ENCODE measurements at places on chromosomes 5 and 9.

- no peak for DNase-seq
Observed at GRCh38 chr9:91150998-91151717, 210.6 kb downstream of the AUH start.

DNA sequence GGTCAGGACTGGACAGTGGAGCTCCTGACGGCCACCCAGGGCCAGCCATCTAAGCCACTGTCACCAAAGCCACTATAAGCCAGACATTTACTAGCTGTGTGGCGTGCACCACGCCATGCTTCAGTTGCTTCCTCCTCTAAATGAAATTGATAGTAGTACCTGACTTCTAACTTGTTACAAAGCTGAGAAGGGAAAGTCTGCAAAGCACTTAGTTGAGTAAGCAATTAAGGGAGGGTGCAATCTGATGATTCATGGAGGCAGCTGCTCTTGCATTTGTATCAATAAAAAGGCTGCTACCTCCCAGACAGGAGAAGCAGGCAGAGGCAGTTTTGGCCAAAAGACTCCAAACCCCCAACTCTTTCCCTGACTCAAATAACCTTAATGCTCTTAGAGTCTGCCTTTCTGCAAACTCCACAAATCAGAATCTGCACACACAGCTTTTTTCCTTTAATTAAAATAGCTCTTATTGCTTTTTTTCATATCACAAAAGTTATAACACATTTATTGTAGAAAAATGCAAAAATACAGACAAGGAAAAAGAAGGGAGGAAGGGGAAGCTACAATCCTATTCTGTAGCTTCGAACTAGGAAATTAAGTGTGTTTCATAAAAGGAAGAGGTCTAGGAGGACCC, 19.3 kb upstream of the RAPGEF1 start:
- DNase-seq: no peak

DNA sequence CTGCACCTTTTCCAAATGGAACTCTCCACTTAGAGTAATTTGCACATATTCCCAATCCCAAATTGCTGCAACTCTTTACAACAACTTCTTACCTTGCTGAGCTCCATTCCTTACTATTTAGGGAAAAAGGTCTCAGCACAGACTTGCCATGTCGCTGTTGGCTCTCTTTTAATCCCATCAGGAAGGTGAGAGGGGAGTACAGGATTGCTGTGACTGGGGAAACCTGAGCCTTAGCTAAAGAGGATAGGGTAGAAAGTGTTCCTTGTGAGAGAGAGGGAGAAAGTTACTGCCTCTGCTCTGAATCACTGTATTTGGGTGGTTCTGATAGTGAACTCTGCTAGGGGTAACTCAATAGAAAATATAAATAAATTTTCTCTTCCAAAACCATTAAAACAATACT, 43.7 kb upstream of the GABRA1 start:
- DNase-seq: no peak

GRCh38 chr9:93458712-93459111, 5.3 kb upstream of the FAM120AOS start:
- DNase-seq: no peak

DNA sequence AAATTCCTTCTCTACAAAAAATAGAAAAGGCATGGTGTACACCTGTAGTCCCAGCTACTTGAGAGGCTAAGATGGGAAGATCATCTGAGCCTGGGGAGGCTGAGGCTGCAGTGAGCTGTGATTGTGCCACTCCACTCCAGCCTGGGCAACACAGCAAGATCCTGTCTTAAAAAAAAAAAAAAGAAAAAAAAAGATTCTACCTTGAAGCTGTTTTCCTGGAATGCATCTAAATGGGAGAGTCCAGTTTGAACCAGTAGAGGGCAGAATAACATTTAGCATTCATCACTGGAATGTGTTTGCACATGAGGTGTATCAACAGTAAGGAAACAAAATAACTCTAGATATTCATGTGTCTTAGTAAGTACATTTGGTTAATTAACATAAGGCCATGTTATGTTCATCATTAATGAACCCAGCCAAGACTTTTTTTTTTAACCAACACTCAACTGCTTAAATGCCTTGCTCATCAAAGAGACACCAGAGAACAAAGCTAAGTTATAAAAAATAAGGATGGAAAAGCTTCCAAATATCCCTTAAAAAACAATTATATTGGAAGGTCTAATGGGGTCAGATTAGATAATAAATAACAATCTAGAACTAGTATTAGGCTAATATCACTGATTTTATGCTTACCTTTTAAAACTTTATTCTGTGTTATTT, 16.1 kb downstream of the IFNE start:
- DNase-seq: no peak

- DNase-seq: no peak
Observed at GRCh38 chr5:74408150-74409043, 232.1 kb downstream of the ENC1 start.

DNA sequence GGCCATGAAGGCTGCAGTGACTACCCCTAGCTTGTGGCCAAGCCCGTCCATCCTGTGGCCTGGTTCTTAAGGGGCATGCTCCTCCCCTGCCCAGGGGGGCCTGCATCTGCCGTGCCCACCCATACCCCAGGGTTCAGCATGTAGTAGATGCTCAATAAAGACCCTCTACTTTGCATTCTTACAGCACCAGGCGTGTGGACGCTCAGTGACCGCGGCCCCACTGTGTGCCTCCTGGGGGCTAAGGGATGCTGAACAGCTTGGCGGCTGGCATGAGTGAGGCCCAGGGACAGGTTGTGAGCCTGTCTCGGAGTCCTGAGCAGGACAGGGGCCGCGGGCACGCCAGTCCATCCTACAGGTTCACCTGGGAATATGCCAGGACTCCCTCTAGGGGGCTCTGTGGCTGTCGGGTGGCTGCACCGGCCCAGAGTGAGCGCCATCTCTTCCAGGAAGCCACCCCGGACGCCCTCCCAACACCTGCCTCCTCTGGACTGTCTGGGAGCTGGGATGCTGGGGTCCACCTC, 9.1 kb downstream of the NOTCH1 start:
- DNase-seq: no peak

DNA sequence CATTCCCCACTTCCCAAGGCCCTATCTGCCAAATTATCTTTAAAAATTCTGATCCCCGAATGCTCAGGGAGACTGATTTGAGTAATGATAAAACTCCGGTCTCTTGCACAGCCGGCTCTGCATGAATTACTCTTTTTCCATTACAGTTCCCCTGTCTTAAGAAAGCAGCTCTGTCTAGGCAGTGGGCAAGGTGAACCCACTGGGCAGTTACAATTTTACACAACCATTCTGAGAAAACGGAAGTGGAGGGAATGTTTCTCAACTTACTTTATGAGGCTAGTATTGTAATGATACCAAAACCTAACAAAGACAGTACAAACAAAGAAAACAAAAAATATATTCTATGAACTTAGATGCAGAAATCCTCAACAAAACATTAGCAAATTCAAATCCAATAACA, 100.0 kb downstream of the MCTP1 start:
- DNase-seq: no peak

GRCh38 chr5:118593003-118593328, 395.4 kb downstream of the DTWD2 start:
- no peak for DNase-seq

- no peak for DNase-seq
Observed at GRCh38 chr9:38708759-38709158, 11.2 kb downstream of the FAM240B start.

GRCh38 chr5:119270121-119270565, 85.7 kb upstream of the TNFAIP8 start:
- no peak for DNase-seq

GRCh38 chr5:122701640-122702523, 73.0 kb upstream of the SNX2 start:
- no peak for DNase-seq

DNA sequence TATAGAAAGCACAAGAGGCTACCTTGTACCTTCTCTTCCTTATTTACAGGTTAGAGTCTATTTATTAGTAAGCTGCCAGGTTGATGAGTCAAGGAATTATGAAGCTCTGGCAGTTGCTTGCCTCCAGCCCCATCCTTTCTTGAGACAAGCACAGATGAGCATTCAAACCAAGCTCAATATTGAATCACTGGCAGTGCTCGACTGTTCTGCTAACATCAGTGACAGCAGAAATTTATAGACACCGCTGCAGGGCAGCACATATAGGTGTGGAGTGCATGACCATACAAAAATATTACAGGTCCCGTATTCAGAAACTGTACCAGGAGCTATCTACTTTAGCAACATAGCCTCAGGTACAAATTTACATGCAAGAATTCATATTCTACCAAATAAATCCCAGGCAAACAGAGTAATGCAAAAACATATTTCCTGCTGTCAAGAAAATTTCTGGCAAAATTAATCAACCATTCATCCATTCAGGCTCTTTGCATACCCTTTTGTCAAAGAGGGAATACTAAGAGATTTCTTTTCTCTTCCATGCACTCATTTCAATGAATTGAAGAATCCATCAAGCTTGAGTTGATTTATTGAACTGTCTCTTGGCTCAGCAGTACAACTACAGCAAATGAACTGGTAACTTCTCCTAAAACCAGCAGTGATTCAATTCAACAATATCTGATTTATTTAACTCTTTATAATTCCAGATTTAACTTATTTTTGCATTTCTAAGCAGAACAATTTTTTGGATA, 26.9 kb upstream of the PCA3 start:
- DNase-seq: no peak

GRCh38 chr5:179536676-179537075, 13.7 kb upstream of the RUFY1 start:
- no peak for DNase-seq

DNA sequence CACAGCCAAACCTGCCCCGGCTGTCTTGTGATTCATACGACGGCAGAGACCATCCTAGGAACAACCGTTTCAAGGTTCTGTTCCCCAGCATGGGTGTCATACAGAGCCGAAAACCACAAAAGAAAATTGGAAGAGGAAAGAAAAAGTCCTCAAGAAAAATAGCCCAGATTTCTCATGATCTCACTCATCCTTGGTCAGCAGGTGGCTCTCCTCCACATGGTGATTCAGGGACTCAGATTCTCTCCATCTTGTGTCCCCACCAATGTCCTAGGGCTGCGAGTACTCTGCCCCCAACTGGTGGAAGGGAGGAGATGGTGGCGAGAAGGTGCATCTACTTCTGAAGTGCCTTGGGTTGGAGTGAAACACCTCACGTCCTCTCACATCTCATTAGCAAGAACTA, 25.6 kb downstream of the PDZD2 start:
- no peak for DNase-seq

DNA sequence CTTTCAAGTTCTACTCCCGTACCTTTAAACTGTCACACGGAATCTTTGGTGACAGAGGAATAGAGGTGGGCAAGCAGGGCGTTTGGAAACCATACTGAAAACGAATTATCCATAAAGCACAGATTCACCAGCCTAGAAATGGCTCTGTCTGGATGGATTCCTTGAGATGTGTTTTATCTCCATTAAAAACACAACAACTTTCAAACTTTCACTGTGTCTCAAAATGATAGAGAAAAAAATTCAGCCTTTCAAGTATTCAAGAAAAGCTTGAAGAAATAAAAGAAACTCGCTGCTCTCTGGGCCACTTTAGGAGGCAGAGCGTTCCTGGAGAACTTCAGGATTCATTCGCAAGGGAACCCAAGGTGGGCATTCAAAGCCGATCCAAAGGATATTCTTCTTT, 589 bp upstream of the THBS4 start:
- no peak for DNase-seq

DNA sequence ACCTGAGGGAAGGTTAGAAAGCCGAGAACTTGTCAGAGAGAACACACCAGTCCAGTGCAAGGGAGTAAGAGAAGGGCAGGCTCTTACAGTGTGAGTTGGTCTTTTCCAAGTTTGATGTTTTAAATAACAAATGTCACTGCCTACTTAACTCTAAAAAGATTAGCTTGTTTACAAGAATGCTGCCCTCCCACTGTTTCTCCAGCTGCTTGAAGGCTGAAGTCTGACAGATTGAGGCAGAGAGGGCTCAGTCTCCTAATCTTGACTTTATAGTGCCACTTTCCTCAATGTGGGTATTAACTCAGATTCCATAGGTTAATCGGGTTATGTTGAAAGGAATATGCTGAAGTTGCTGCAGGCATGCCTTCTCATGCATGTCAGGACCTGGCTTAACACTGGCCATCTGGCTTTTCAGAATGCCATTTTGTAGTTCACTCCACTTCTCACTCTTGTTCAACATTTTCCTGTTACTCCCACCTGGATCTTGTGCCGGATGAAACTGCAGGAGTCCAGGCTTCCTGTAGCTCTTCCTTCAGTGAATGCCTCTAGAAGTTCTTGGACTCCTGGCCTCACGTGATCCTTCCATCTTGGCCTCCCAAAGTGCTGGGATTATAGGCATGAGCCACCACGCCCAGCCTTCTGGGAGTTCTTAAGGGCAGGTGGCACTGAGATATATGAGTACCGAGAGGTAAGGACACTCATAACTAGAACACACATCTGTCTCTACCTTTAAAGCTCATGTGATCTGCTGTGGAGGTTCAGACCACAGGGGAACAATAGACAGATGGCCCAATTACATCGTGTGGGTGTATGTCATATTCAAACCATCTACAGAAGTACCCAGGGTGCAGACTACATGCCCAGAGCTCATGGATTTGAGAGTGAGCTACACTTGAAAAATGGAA, 249.7 kb downstream of the ARHGAP26 start:
- DNase-seq: no peak

GRCh38 chr5:156871212-156871611, 21.1 kb downstream of the PPP1R2B start:
- DNase-seq: no peak

- DNase-seq: no peak
Observed at GRCh38 chr5:82338771-82339373, 60.7 kb upstream of the RPS23 start.

DNA sequence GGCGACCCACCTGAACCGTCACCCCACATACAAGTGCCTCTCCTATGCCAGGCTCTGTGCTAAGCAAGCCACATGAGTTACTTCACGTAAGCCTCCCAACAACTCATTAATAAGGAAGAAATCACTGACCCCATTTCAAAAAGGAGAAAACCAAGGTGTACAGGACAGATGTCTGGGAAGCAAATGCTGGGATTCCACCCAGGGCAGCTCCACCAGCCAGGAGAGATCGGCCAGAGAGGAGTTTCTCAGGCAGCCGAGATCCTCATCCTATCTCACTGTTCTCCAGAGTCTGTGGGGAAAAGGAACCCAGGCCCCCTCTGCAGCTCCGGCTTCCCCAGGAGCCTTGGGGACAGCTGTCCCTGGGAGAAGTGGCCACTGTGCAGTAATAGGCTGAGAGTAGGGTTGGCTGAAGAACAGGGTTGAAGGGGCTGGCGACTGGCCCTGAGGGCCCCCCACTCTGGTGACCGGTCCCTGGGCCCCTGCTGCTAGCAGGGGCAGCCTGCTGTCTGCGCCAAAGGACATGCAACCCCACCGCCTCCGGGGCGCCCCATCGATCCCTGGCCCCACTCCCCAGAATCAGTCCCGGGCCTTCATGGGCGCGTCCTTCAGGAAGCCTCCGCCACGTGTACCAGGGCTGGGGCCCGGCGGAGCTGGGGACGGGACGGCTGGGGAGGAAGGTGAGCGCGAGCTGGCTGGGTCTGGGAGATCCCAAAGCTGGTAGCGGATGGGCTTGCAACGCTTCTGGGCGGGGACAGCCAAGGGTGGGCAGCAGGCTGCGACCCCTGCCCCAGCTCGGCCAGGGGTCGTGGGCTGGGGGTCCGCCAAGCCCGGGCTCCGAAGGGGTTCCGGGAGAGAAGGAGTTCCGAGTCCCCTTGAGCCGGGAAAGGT, 44.1 kb upstream of the STXBP1 start:
- DNase-seq: no peak
